Urothelium cell line (cell line): ENCODE measurements at places on chromosomes 16 and 17.

DNA sequence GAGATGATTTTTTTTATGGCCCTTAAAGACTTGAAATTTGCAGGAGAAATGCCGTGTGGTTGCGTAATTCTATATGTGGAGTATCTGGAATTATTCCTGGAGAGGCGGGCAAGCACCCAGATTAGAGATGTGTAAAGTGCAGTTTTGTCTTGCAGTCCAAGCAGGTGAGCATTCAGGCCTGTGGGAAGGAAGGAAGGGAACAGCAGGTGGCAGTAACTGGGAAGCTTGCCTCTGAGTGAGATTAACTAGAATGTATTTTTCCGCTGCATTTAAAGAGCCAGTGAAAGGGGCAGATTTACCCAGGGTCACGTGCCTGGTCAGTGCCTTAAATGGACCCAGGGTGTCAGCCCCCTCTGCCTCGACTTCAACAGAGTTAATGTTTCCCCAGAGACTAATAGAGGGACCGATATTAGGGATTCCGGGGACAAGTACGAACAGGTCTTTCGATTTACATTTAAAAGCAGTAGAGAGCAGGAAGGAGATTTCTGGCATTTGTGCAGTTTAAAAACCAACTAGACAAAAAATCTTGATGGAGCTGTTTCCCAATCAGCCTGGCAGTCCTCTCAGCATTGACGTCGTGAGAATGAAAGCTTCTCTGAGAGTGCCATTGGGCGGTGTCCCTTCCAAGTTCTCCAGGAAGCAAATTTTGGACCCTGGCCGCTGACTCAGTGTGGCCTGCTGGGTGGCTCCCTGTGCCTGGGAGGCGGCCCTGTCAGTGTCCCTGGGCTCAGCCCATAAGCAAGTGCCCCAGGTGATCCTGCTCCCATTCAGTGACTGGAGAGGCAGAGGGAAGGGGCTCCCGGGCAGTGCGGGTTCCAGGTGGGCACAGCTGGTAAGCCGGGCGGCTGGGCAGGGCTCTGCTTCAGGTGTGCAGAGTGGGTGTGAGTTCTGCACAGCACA lies 38.2 kb downstream of the KSR1 start:
- DNase-seq: no peak

DNA sequence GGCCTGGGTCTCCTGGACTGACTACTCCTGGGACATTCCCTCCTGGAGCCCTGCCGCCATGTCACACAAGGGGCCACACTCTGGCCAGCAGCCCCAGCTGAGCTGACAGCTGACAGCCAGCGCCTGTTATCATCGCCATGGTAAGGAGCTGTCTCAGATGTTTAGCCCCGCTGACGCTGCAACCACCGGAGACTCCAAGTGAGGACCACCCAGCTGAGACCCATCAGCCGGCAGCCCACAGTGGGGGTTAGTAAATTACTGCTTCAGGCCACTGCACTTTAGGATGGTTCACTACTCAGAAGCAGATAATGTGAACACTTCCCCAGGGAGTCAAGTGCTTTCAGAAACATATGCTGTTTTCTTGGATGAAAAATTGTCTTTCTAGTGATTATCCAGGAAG lies 14.6 kb upstream of the SPHK1 start:
- no peak for DNase-seq

DNA sequence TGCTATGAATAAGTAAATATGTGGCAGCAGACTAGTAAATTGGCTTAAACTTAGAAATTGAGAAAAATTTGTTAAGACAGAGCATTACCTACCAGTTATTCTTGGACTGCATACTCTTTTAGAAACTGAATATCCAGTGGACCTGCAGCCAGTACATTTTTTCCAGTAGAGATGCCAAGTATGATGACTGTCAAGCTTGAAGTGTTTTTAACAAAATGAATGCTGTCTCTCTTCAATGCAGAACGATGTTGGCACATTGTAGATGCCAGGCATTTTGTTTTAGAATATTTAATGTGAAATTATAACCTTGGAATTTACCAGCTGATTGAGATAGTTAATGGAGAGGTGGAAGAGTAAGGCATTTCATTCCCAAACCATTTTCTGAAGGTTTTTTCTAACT lies 52.5 kb downstream of the NFAT5 start:
- DNase-seq: no peak

DNA sequence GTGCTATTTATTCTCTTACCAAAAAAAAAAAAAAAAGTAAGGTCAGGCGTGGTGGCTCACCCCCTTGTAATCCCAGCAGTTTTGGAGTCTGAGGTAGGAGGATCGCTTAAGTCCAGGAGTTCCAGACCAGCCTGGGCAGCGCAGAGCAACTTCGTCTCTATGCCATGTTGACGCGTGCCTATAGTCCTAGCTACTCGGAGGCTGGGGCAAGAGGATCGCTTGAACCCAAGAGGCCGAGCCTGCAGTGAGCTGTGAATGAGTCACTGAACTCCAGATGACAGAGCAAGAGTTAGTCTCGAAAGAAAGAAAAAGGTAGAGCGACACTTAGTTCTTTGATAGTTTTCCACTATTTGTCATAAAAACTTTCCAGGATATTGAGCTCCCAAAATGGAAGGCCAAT lies 1.4 kb upstream of the TENT4B start:
- no peak for DNase-seq

DNA sequence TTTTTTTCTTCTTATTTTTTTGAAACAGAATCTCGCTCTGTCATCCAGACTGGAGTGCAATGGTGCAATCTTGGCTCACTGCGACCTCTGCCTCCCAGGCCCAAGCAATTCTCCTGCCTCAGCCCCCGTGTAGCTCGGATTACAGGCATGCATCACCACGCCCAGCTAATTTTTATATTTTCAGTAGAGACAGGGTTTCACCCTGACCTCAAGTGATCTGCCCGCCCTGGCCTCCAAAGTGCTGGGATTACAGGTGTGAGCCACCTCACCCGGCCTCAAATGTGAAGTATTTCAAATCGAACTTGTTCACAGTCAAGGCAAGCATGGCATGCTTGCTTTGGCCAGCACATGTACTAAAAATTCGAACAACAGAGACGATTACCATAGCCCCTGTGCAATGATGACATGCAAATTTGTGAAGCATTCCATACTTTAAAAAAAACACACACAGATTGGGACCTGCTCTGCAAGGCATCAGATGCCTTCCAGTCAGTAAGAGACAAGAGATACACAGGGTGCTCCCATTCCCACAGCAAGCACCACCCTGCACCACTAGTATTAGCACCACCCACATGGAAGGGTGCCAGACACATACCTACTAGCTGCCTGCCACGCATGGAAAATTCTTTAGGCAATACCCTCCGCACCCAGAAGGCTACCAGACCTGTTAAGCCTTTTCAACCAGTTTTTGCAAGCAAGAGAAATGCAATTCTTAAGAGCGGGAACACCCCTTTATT lies 47.2 kb downstream of the ANKRD11 start:
- peak; percentile 21 for DNase-seq

DNA sequence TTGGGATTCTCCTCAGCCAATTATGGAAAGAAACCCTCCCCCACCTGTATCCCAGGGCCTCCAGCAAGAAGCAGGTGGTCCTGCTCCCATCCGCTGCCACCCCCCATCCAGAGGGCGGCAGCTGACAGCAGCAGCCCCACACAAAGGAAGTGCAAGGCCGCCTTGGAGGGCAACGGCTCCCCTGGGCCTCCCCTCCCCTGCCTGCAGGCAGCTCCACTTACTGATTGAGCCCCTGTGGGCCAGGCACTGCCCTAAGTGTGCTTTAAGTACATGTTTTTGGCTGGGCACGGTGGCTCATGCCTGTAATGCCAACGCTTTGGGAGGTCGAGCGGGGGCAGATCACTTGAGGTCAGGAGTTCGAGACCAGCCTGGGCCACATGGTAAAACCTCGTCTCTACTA lies 257.6 kb downstream of the PARN start:
- no peak for DNase-seq

GRCh38 chr17:21163101-21163500 lies 36.3 kb downstream of the DHRS7B start:
- no peak for DNase-seq

GRCh38 chr17:72334205-72334604 lies 213.4 kb downstream of the SOX9 start:
- peak; percentile 46 for DNase-seq

GRCh38 chr17:76532072-76532651 lies 5.3 kb downstream of the CYGB start:
- DNase-seq: no peak

DNA sequence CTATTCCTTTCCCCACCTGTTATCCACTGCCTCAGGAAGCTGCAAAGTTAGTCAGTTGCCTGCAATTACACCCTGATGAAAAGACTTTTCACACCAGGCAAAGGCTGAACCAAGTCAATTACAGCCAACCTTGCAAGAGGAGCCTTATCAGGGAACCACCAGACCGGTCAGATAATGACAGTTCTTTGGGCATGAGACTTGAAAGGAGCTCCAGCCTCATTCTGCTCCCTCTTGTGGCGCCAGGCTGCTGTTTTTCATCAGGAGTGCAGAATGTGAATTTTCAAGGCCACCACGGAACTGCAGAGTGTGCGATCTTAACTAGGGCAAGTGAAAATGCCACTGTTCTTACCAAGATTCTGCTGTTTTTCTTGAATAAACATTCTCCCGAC lies 22.5 kb downstream of the DNAI2 start:
- DNase-seq: peak; percentile 55

DNA sequence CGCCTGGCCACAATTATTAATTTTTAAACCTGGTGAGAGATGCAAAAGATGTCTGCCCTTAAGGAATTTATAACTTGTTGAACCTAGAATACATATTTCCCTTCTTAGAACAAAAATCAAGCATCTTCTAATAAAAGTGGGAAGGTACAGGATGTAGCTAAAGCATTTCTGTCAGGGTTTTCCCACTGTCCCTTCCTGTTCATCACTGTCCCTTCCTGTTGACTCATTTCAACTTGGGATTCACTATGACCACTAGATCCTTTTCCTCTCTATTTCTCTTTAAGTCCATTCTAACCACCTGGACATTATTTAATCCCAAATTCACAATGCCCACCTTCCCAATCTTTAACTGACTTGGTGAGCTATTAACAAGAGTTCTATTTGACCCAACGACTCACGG lies 33.9 kb upstream of the CDRT4 start:
- DNase-seq: no peak

DNA sequence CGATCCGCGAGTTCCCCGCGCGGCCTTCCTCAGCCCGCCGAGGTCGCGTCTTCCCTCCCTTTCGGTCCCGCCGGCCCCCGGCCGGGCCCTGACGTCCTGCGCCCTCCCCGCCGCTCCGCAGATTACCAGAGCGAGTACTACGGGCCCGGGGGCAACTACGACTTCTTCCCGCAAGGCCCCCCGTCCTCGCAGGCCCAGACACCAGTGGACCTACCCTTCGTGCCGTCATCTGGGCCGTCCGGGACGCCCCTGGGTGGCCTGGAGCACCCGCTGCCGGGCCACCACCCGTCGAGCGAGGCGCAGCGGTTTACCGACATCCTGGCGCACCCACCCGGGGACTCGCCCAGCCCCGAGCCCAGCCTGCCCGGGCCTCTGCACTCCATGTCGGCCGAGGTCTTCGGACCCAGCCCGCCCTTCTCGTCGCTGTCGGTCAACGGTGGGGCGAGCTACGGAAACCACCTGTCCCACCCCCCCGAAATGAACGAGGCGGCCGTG lies 5.4 kb downstream of the LHX1 start:
- DNase-seq: no peak

DNA sequence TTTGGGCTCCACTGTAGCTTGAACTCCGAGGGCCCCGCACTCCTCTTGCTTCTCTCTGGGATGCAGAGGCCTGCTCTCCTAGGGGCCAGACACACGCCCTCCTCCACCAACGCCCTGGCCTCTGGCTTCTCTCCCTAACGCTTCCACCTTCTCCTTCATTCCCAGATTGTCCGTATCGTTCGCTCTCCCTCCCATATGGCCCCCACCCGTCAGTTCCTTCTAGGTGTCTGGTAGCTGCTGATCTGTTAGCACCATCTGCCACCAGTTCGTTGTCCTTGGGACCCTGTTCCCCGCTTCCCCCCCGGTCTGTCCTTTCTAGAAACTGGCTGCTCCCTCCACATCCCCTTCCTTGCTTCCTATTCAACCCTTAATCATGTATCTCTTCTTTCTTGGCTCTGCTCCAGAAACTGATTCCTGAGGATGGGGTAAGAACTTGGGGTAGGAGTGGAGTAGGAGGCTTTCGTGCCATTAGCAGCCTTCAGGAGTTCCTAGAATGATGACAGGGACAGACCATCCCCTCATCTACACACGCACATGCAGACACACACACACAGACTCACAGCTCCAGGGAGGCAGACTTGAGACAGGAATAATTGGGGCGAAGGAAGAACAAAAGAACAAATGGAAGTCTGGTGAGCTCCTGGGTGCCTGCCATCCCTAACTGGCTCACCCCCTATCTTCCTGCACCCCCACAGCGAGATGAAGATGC lies 4.3 kb downstream of the ATP1B2 start:
- no peak for DNase-seq

- no peak for DNase-seq
Measured at GRCh38 chr16:5762362-5762761, 664.8 kb upstream of the EEF2KMT start.

GRCh38 chr17:12180644-12181261 lies 160.1 kb downstream of the MAP2K4 start:
- peak; percentile 17 for DNase-seq

- no peak for DNase-seq
Measured at GRCh38 chr17:2251098-2251497, 52.5 kb downstream of the SMG6 start.

DNA sequence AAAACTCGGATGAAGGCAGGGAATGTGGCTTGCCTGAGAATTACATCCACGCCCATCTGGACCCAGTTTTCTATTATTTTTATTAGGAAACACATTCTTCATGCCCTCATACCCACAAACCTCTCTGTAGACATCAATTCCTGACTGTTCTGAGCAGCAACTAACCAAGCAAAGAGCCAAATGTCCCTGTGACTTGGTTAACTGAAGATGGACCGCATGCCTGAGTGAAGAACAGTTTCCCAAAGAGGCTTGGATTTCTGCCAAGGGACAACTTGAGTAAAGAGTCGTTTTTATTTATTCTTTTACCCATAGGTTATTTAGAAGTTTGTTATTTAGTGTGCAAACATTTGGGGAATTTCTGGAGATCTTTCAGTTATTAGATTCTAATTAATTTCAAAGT lies 259.8 kb downstream of the GRIN2A start:
- DNase-seq: no peak

- DNase-seq: no peak
Measured at GRCh38 chr17:970364-970763, 9.2 kb downstream of the NXN start.

- peak; percentile 46 for DNase-seq
Measured at GRCh38 chr16:55323637-55324271, at the start of gene IRX6. IRX6 (plus strand) TSS chr16:55324203; CDS start chr16:55325092, 889 bp downstream.

DNA sequence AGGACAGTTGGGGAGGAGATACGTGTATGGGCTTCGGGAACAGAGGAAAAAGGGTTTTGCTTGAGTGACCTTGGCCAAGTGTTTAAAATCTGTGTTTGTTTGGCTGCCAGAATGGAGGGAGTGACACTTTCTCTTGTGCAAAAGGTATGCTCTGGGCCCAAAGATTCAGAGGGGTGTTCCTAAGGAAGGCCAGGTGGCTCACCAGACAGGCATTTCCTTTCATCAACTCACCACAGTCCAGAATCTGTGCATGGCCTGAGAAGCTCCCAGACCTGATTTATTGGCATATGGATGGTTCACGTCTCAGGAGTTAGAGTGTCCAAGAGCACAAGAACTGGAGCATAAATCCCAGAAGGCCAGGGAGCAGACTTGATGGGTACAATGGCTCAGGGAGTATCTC lies 53.4 kb upstream of the NLK start:
- DNase-seq: peak; percentile 38
